ENCODE measurements at places on chromosomes 13 and 19. TPM values are rescaled to one million over a fixed set of nuclear protein-coding genes. Genes with fewer than 3 reads are reported as not detected.

- H3K4me1 ChIP-seq: no peaks in the 10 kb centered on the region
- no peak overlapping the region for H3K4me3 ChIP-seq
- H3K27me3 ChIP-seq: no peaks in the 10 kb centered on the region
- H3K27ac ChIP-seq: no peak overlapping the region
Observed at GRCh38 chr13:72959643-72960042, 99.2 kb upstream of the KLF5 start.

GRCh38 chr19:3950871-3951861 lies 18.3 kb downstream of the NMRK2 start:
- no peaks in the 10 kb centered on the region for H3K4me1 ChIP-seq
- no peak overlapping the region for H3K4me3 ChIP-seq
- H3K36me3 ChIP-seq: no peaks in the 10 kb centered on the region
- no peaks in the 10 kb centered on the region for H3K27me3 ChIP-seq

- DNase-seq: no peak
- no peaks in the 10 kb centered on the region for H3K36me3 ChIP-seq
- H3K4me1 ChIP-seq: no peaks in the 10 kb centered on the region
- no peak overlapping the region for H3K27ac ChIP-seq
- no peak overlapping the region for H3K4me3 ChIP-seq
Observed at GRCh38 chr13:66977161-66977560, 253.0 kb downstream of the PCDH9 start.

DNA sequence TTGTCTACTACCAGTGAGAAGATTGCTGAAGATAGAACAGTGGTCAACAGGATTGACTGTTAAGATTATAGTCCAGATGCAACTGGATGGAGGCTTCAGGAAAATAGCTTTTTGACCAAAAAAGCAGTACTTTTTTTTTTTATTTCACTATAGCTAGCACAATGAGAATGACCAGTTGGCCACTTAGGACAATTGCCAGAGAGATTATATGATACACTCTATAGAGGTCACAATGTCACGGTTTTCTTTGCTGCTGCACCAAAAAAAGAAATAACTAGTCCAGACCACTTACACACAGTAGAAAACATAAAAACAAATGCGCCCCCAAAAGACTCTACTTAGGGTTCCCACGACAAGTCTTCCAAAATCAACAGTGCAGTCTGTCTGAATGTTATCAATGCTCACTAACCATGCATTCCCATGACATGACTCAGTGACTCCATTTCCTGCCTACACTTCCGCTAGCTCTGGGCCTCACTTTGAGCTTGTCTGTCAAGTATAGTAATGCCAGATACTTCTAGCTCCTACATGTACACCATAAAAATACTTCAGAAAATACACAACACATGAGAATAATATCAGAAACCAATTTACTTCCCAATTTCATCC lies 209.1 kb upstream of the STARD13 start:
- H3K27ac ChIP-seq: no peak overlapping the region
- no peaks in the 10 kb centered on the region for H3K4me1 ChIP-seq
- no peak overlapping the region for H3K4me3 ChIP-seq
- H3K36me3 ChIP-seq: no peaks in the 10 kb centered on the region
- H3K27me3 ChIP-seq: no peaks in the 10 kb centered on the region
- no peak for DNase-seq

- H3K4me1 ChIP-seq: no peaks in the 10 kb centered on the region
- no peak overlapping the region for H3K27ac ChIP-seq
- H3K36me3 ChIP-seq: no peaks in the 10 kb centered on the region
- no peak for DNase-seq
- no peaks in the 10 kb centered on the region for H3K27me3 ChIP-seq
Observed at GRCh38 chr13:35835989-35836388, 295.2 kb downstream of the DCLK1 start.

LIPE gene
- 22.7 TPM for total RNA-seq

GRCh38 chr19:29724102-29724641 lies 9.1 kb upstream of the C19orf12 start:
- no peak overlapping the region for H3K27ac ChIP-seq
- no peak for DNase-seq
- peaks cover 7% of the 10 kb centered on the region for H3K27me3 ChIP-seq
- H3K36me3 ChIP-seq: no peaks in the 10 kb centered on the region
- no peaks in the 10 kb centered on the region for H3K4me1 ChIP-seq
- no peak overlapping the region for H3K4me3 ChIP-seq

NHLRC3 gene
- 14.6 TPM for total RNA-seq

GRCh38 chr13:111461445-111462149 lies 141.2 kb downstream of the TEX29 start:
- H3K4me3 ChIP-seq: no peak overlapping the region
- no peaks in the 10 kb centered on the region for H3K36me3 ChIP-seq
- no peaks in the 10 kb centered on the region for H3K4me1 ChIP-seq
- H3K27ac ChIP-seq: no peak overlapping the region
- DNase-seq: no peak
- H3K27me3 ChIP-seq: no peaks in the 10 kb centered on the region

POLR1D gene
- total RNA-seq: 137 TPM

GRCh38 chr13:104614361-104615145 lies 1548.3 kb upstream of the SLC10A2 start:
- no peak overlapping the region for H3K4me3 ChIP-seq
- no peaks in the 10 kb centered on the region for H3K36me3 ChIP-seq
- DNase-seq: no peak
- no peaks in the 10 kb centered on the region for H3K4me1 ChIP-seq
- H3K27me3 ChIP-seq: no peaks in the 10 kb centered on the region

ZNF382 gene
- total RNA-seq: 10.3 TPM
